Muscle of leg (tissue), 16 donors: ENCODE measurements at places on chromosomes 3 and 15. TPM values are rescaled to one million over a fixed set of nuclear protein-coding genes. Genes with fewer than 3 reads are reported as not detected.
A peak's percentile ranks its signal among the peaks of the same experiment; 100 is the strongest.

DNA sequence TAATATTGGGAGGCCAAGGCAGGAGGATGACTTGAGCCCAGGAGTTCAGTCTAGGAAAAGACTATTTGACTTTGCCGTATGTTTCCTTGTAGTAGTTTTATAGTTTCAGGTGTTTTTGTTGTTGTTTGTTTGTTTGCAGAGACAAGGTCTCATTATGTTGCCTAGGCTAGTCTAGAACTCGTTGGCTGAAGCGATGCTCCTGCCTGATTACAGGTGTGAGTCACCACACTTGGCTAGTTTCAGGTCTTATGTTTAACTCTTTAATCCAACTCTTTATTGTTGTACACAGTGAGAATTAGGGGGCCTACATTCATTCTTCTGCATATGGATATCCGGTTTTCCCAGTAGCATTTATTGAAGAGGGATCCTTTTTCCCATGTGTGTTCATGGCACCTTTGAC lies 32.0 kb downstream of the FAIM start:
- no peaks in the 10 kb centered on the region for H3K4me1 ChIP-seq
- no peaks in the 10 kb centered on the region for H3K27me3 ChIP-seq
- no peak overlapping the region for H3K27ac ChIP-seq
- H3K4me3 ChIP-seq, result no peak overlapping the region

DNA sequence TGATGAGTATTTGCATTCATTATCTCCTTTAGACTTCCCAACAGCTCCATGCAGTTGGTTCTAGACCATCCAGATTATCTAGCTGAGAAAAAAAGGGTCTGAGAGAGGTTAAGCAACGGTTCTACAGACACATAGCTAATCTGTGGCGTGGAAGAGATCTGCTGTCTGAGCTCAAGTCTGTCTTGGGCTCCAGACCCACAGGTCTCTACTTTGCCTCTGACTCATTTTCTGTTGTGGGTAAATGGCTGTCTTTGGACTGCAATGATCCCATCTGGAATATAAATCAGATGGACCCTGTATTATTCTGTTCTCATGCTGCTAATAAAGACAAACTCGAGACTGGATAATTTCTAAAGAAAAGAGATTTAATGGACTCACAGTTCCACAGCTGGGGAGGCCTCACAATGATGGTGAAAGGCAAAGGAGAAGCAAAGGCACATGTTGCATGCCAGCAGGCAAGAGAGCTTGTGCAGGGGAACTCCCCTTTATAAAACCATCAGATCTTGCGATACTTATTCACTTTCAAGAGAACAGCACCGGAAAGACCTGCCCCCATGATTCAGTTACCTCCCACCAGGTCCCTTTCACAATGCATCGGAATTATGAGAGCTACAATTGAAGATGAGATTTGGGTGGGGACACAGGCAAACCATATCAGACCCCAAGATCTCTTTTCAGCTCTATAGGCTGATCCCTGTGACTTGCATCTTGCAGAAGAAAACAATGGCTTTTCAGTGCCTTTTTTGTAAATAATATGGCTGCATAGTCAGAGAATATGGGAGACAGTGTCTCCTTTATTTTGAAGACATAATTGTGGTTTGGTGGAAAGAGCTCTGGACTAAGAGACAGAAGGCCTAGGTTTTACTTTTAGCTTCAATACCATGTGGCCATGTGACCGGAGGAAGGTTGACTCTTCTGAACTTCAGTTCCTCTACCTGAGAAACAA lies 24.7 kb downstream of the CEMIP start:
- no peak overlapping the region for H3K4me3 ChIP-seq
- peaks cover 8% of the 10 kb centered on the region for H3K4me1 ChIP-seq
- no peak overlapping the region for H3K27ac ChIP-seq
- no peaks in the 10 kb centered on the region for H3K36me3 ChIP-seq
- DNase-seq, result no peak
- peaks cover 3% of the 10 kb centered on the region for H3K27me3 ChIP-seq

Gene DRD3
- not detected for total RNA-seq

DNA sequence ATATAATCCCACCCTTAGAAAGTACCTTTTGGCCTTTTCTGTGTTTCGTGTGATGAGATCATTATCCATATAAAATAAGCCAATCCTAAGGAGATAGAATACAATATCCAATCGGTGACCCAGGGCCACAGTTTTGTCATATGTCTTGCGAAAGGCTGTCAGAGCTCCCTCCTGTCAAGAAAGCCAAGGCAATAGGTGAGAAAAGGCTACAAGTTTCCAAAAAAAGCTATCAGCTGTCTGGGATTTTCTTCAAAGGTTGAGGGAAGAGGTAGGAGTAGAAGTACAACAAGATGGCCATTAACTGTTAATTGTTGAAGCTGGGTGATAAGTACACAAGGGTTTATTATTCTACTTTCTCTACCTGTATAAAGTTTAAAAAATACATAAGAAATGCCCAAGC lies 4.0 kb downstream of the PSMD6 start:
- no peaks in the 10 kb centered on the region for H3K27me3 ChIP-seq
- DNase-seq, result no peak

GRCh38 chr3:52062505-52062904 lies 6.1 kb upstream of the DUSP7 start:
- H3K27ac ChIP-seq, result no peak overlapping the region
- no peak for DNase-seq
- H3K36me3 ChIP-seq, result no peaks in the 10 kb centered on the region
- H3K4me1 ChIP-seq, result peaks cover 54% of the 10 kb centered on the region
- H3K27me3 ChIP-seq, result no peaks in the 10 kb centered on the region

GRCh38 chr15:57820119-57820518 lies 113.6 kb downstream of the POLR2M start:
- H3K27me3 ChIP-seq, result no peaks in the 10 kb centered on the region
- peaks cover 4% of the 10 kb centered on the region for H3K4me1 ChIP-seq
- H3K36me3 ChIP-seq, result no peaks in the 10 kb centered on the region
- DNase-seq, result peak; percentile 38
- H3K27ac ChIP-seq, result no peak overlapping the region
- H3K4me3 ChIP-seq, result no peak overlapping the region

- no peak for DNase-seq
- no peak overlapping the region for H3K27ac ChIP-seq
- peaks cover 3% of the 10 kb centered on the region for H3K4me1 ChIP-seq
- H3K27me3 ChIP-seq, result no peaks in the 10 kb centered on the region
- H3K36me3 ChIP-seq, result no peaks in the 10 kb centered on the region
These were observed 220.0 kb downstream of the FAM43A start for GRCh38 chr3:194905696-194906095.

Gene PDIA5
- 21.9 TPM for total RNA-seq

- no peaks in the 10 kb centered on the region for H3K27me3 ChIP-seq
- H3K36me3 ChIP-seq, result no peaks in the 10 kb centered on the region
- peaks cover 13% of the 10 kb centered on the region for H3K4me1 ChIP-seq
- no peak overlapping the region for H3K27ac ChIP-seq
- no peak for DNase-seq
These were observed 16.1 kb downstream of the VGLL4 start for GRCh38 chr3:11627612-11628011.
